ENCODE measurements at places on chromosomes 2 and 18.
A peak's percentile ranks its signal among the peaks of the same experiment; 100 is the strongest.

DNA sequence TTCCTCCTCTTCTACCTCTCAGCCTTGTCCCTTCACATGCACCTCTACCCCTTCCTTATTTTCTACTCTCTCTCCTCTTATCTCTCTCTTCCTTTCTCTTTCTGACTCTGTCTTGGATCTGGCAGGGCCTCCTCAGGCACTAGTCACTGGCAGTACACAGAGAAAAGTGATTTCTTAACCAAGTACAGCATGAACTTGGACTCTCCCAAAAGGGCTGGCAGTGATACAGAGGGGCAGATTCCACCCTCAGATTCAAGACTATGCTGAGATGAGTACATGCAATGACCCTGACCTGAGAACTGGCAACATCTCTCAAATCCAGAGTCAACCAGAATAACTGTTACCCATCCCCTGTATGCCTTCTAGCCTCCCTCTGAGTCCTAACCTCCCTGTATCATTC is 4.3 kb downstream of the AOX1 start:
- no peak for DNase-seq

DNA sequence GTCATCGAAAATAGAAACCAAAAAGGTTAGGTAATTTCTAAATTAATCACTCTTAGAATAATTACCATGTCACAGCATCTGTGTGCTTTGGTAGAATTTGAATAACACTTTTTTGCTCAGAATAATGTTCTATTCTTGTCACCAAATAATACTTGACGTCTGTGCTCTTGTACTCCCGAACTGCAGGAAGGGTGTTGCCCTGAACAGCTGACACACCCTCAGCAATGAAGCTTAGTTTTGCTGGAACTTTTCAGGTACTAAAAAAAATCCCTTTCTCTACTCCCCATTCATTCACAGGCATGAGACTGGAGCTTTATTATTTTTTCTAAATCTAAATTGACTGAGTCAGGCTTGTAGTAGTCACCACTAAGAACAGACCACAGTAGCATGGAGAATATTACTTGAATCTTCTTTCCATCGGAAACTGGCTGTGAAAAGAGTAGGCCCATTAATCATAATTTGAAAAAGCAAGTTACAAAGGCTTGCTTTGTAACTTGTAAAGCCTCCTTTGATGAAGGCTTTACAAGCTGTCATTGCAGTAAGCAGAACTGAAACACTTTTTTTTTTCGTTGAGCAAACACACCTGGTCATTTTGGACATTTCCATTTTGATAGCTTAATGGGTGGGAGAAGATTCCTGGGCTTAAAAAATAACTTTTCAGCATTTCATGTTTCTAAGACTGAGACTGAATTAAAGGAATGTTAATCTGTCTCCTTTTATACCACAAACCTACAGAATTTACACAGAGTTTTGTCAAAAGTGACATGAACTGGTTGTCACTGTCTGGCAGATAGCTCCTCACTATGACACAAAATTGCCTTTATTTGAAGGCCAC is 70.3 kb upstream of the PELI1 start:
- DNase-seq: peak; percentile 40

DNA sequence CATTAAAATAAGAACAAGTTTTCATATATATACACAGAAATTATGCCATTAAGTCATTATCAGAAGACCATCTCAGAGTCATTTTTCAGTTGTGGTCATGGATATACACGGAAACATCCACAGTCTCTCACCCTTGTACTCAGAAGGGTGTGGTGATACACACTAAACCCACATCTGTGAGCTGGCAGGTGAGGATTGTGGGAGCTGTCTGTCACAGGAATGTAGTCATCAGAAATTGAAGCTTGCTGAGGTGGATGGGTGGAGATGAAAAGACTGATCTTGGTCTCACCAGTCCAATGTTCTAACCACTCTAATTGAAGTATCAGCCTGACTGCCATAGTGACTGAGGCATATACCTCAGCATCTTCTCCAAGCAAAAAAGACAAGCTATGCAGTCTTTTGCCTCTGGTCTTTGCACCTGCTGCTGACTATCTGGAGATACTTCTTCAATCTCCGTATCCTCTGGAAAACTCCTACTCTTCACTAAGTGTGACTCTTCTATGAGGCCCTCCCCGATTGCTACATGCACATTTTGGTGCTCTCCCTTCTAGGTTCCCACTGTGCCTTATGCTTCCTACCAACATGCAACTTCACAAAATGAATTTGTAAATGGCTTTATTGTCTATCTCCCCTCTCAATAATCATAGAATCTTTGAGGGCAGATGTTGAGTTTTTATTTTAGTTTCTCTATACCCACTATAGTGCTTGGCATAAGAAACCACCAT is 232.8 kb downstream of the DYM start:
- peak; percentile 34 for DNase-seq

GRCh38 chr2:2273421-2273820 is 57.7 kb downstream of the MYT1L start:
- no peak for DNase-seq

DNA sequence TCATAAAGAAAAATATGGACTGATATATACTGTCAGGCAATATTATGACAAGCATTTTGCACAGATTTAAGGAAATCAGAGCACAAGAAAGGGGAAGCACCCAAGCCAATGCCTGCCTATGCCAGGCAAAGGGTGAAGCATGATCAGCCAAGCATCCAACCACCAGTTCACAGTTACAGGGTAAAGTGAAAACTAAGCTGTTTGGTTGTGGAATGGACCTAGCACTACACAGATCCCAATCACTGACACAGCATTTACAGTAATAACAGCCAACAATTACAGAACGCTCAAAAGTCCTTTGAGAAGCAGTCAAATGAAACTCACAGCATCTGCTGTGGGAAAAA is 90.3 kb downstream of the SP3 start:
- DNase-seq: no peak

DNA sequence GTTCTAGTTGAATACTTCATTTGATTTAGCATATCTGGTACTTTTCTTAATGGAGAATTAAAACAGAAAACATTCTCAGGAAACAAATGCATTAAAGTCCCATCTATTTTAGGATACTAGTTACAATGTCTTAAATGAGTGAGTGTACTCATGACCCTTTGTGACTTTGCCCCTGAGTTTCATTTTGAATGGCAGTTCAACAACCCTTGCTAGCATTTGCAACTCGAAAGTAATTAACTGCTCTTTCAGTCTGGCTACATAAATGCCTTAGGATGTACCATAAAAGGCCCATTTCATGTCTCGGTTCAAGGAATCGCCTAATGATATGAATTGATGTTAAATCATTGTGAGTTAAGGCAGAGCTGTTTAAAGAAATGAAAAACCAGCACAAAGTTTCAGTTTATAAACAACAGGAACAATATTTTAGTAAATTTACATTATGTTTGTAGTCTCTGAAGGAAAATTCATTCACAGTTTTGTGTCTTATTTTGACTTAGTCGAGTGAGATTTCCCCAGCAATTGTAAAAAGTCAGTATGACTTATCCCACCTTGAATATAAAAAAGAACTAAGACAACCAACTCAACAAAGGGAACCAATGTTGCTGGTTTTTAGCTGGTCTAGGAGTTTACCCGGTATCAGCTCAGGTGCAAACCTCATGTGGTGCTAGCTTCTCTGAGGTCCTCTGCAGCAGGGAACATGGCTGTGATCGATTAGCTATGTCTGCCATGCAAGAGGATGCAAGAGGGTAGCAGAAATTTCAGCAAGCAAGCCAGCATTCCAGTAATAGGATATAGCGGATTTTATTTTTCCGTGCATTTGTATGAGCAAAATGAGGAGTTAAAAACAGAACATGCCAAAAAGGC is 386.2 kb downstream of the PTPRM start:
- DNase-seq: no peak

Data from activated CD4-positive, alpha-beta T cell treated with anti-CD3 and anti-CD28 coated beads, Interleukin-2, amount 50 U/mL, for 48 hours (primary cell).